Activated T-cell treated with anti-CD3 and anti-CD28 coated beads, Interleukin-2, amount 50 U/mL, for 72 hours (primary cell): ENCODE measurements at places on chromosomes 12 and 14. TPM values are rescaled to one million over a fixed set of nuclear protein-coding genes. Genes with fewer than 3 reads are reported as not detected.
A peak's percentile ranks its signal among the peaks of the same experiment; 100 is the strongest.

STYK1 gene
- 1.6 TPM for total RNA-seq

DNA sequence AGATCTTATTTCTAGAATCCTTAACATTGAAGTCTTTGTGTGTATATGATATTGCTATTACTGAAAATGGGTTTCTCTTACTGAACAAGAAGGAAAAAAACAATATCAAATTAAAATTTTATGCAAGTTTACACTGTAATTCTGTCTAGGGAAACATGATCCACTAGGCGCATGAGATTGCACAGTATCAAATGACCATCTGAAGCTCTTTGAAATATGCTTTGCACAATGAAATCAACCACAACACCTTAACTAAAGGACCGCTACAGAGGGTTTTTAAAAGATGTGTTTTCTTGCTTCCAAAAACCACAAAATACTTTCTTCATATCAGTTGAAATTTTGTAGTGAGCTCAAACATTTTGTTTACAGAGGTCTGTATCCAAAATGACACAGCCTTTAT is 15.1 kb upstream of the KERA start:
- H3K27ac ChIP-seq = no peak overlapping the region
- H3K4me1 ChIP-seq = no peaks in the 10 kb centered on the region
- H3K4me3 ChIP-seq = no peak overlapping the region
- DNase-seq = no peak

- H3K27me3 ChIP-seq = no peaks in the 10 kb centered on the region
- peaks cover 1% of the 10 kb centered on the region for H3K36me3 ChIP-seq
- H3K27ac ChIP-seq = no peak overlapping the region
- no peak for DNase-seq
- no peak overlapping the region for H3K4me3 ChIP-seq
- peaks cover 28% of the 10 kb centered on the region for H3K4me1 ChIP-seq
These were observed 85.3 kb upstream of the PARP11 start for GRCh38 chr12:3958534-3958933.

GRCh38 chr12:118237052-118237665 is 101.2 kb downstream of the PEBP1 start:
- peaks cover 4% of the 10 kb centered on the region for H3K36me3 ChIP-seq
- H3K4me3 ChIP-seq = no peak overlapping the region
- peak overlapping the region; percentile 55 for H3K27ac ChIP-seq
- DNase-seq = no peak
- no peaks in the 10 kb centered on the region for H3K27me3 ChIP-seq
- H3K4me1 ChIP-seq = peaks cover 6% of the 10 kb centered on the region

DNA sequence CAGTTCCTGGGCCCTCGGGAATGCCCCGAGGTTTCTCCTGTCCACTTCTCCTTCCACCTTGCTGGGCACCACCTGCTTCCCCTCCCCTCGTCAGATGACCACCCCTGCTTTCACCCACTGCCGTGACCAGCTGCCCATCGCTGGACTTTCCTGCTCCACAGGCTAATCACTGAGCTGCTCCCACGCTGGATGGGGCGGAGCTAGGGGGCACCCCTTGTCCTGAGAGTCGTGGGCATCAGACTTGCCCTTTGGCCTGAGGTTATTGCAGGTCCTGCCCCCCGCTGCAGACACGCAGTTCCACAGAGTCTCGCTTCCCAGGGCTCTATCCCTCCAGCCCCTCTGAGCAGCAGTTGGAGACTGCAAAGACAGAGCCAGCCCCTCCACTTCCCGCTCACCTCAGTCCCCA is 427 bp downstream of the SLC6A12 start:
- no peaks in the 10 kb centered on the region for H3K4me1 ChIP-seq
- H3K4me3 ChIP-seq = no peak overlapping the region
- no peaks in the 10 kb centered on the region for H3K36me3 ChIP-seq
- peaks cover 49% of the 10 kb centered on the region for H3K27me3 ChIP-seq
- H3K27ac ChIP-seq = no peak overlapping the region
- DNase-seq = no peak
